IPS DF 19.7 (cell line): ENCODE measurements at places on chromosomes 6 and 20.

GRCh38 chr6:134173936-134174671, 121.7 kb upstream of the SLC2A12 start:
- DNase-seq = no peak

- no peak for DNase-seq
Measured at GRCh38 chr6:88006557-88006956, 41.1 kb upstream of the SPACA1 start.

DNA sequence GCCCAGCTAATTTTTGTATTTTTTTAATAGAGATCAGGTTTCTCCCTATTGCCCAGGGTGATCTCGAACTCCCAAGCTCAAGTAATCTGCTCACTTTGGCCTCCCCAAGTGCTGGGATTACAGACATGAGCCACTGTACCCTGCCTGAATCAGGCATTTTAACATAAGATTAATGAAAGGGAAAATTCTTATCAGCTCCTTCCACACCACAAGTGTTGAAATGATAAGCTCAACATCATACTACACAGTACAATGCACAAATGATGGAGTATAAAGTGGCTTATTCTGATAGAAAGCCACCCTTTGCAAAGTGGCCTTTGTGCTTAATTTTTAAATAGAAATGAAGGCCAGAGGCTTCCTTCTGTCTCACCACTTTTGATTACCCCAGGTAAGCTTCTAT, 71.3 kb upstream of the MCHR2 start:
- no peak for DNase-seq

DNA sequence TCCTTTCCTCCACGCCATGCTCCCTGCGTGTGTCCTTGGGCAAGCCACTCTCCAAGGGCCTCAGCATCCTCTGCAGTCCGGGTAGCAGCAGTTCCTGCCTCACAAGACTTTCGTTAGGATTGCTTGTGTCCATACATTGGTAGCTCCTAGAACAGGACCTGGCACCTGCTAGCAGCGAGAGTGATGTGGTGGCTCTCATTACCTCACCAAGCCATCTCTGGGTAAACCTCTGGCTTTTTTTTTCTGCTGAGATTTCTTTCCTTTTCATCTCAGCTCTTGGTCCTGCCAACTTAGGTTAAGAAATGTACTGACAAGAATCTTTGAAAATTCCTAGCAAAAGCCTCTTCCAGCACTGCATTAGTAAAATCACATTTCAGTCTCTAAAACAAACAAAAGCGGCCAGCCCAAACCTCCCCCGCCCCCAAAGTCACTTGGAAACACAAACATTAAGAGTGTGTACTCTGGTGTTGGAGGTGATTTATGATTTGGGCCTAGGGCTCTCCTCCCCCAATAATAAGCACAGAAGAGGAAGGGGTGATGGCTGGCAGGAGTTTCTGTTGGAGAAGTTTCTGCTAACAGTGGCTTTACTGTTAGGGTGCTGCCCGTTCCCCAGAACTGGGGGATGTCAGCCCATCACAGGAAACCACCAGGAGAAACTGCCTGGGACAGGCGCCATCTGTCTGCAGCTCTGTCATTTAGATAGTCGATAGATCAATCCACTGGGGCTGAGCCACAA, 199.2 kb downstream of the CD83 start:
- no peak for DNase-seq

- no peak for DNase-seq
Measured at GRCh38 chr6:6659600-6660327, 71.2 kb downstream of the LY86 start.

DNA sequence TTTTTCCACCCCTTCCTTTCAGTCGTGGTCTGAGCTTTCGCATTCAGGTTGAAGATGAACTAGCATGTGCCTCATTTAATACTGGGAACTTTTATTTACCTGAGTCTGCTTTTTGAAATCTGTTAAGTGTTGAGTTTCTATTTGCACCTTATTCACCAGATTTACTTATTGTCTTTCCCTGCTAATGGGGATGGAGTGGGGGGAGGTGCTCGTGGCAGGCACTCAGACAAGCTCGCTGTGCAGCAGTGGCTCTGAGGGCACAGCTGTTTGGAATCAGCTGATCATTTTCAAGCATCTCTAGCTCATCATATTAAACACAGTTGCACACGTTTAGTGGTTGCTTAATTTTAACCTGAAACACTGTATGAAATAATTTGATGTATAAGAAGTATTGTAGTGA, 35.6 kb downstream of the UTRN start:
- DNase-seq = no peak

- no peak for DNase-seq
Measured at GRCh38 chr6:17621003-17621402, 20.9 kb downstream of the FAM8A1 start.

GRCh38 chr20:18662279-18663040, 74.6 kb downstream of the DTD1 start:
- no peak for DNase-seq

- no peak for DNase-seq
Measured at GRCh38 chr20:11234608-11235007, 560.8 kb upstream of the JAG1 start.

DNA sequence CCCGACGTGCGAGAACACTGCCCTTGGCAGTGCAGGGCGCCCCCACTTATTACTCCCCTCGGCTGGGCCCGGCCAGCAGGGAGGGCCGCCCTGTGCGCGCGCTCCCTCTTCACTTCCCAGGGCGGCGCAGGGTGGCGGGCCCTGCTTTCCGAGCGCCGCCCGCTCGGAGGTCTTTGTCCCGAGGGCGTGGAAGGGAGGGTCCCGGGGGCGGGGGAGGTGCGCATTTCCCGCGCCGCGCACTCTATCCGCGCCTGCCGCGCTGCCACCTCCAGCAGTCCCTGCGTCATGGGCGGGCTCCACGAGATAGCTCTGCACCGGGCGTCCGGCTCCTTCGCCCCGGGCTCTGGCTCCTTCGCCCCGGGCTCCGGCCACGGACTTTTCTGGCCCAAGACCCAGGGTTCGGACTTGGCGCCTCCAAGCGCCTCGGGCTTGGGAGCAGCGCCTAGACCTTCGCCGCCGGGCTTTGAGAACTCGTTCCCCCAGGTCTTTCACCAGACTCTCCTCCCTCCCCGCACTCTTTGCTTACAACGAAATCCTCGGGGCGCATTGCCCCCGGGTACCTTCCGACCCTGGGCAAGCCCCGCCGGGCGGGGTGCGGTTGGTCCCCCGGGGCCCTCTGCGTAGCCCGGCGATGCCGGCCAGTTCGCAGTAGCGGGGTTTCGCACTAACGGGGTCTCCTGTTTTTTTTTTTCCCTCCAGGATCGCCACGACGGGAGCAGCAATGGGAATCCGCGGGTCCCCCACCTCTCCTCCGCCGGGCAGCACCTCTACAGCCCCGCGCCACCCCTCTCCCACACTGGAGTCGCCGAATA, 1.6 kb downstream of the TFAP2C start:
- no peak for DNase-seq

- no peak for DNase-seq
Measured at GRCh38 chr20:25632940-25633790, 9.4 kb upstream of the NANP start.

DNA sequence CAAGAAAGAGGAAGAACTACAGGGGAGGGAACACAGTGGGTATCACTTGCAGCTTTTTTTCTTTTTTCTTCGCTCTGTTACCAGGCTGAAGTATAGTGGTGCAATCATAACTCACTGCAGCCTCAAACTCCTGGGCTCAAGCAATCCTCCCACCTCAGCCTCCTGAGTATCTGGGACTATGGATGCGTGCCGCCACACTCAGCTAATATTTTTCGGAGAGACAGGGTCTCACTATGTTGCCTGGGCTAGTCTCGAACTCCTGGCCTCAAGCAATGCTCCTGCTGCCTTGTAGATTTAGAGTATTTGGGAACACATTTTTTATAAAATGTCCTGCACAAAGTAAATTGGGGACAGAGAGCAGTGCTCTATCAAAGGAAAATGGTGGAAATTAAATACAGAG, 28.3 kb downstream of the PARD6B start:
- DNase-seq = no peak

GRCh38 chr6:32975886-32976285, 7.5 kb downstream of the BRD2 start:
- DNase-seq = no peak

GRCh38 chr6:121590916-121591315, 155.5 kb downstream of the GJA1 start:
- DNase-seq = no peak

DNA sequence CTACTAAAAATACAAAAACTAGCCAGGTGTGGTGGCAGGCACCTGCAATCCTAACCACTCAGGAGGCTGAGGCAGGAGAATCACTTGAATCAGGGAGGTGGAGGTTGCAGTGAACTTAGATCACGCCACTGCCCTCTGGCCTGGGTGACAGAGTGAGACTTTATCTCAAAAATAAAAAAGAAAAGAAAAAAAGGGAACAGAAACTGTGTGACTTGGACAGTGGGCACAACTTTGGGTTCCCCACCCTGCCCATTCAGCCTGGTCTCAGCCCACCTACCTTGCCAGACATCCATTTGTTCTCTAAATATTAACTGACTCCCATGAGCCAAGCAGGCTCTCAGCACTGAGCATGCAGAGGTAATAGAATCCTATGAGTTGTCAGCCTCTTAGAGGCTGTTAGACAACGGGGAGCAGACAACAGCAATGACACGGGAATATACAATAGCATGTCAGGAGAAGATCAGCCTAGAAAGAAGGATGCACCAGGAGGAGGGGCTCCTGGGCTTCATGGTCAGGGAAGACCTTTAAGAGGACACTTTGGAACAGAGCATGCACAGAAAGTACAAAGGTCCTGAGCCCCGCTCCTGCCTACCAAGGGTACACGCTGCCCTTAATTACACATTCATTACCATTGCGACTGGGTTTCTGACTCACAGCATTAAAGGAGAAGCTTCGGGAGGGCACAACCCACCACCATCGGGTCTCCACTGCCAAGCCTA, 20.0 kb downstream of the FAM209B start:
- DNase-seq = no peak

DNA sequence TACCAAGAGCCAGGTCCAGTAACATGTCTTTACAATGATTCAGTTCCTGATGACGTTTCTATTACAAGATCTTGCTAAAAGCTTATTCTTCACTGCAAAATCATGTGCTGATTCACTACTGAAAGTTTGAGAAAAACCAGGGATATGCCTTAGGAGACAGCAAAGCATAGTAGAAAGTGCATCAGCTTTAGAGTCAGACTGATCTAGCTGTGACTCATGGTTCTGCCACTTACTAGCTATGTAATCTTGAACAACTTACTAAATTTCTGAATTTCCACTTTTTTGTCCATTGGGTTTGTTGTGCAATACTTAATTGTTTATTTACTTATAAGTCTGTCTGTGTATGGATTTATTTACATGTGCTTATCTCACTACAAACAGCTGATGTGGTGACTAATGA, 198.5 kb upstream of the RSPO3 start:
- no peak for DNase-seq

DNA sequence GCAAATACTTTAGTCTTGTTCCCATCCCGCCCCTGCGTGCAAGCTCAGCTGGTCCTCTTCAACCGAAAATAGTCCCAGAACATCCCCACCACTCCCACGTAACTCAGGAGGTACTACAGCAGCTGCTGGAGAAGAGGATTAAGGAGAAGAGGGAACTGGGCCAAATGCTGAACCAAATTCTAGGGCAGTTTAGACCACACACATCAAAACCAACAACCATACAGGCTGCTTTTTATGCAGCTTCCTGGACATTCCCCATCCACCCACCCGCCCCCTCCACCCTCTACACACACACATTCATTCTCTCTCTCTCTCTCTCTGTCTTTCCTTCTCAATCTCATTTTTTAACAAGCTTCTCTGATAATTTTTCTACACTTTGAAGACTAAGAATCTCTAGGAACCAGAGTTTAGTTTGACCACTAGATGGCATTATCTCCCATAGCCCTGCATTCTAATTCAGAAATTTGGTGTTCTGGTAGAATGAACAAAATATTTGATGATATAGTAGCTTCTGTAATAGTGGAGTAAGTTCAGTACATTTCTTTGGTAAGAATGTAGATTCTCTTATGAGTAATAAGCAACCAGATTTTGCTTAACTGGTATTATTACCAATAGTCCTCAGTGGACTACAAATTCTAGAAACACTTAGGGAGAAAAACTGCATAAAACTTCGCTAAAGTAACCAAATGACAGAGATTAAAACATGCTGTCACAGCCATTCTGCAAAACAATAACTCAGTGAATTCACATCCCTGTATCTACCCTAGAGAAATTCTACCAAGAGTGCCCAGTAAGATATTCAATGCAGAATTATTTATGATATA, 52.1 kb upstream of the BEND6 start:
- no peak for DNase-seq

DNA sequence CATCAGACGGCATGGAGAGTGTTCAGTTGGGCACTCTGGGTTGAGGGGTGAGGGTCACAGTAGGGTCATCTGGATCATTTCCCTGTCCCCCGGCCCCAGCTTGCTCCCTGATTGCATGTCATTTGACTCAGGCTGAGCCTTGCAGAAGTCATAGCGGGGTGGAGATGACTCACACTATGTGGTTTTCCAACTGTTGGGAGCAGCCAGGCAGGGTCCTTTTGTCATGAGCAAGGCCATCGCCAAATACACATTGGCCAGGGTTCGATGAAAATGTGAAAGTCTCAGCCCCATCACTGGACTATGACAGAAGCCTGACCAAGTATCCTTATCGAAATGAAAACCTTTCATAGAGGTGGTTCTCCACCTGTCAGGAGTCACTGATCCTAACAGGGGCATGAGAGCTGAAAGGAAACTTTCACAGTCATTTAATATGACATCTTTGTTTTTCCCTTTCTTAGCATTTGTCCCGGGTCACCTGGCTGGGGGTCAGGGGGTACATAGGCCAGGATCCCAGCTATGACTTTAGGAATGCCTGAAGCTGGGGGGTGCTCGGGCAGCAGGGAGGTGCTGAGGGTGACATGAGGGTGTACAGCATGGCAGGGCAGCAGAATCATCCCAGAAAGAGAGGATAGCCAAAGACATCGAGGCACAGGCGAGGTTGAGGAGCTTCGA, 70.2 kb upstream of the CD93 start:
- no peak for DNase-seq

DNA sequence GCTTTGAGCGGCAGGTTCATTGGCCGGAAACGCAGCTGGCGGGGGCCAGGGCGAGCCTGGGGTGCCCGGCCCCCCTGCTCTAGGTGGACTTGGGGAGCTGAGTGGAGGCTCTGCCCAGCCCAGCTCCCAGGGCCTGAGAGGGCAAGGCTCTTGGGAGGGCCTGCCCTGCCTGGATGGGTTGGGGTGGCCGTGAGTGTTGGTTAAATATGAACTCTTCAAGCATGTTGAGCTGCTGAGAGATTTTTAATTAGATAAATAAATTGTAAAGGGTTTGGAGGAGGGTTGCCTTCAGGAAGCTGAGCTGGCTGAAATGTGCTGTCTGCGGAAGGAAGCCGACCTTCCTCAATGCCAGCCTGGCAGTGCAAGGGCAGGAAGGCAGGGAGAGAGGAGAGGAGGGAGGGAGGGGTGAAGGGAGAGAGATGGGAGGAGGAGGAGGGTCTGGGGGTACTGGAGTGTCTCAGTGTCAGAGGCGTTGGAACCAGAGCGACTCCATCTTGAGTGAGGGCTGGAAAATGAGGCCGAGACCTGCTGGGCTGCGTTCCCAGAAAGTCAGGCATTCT, 39.4 kb upstream of the PMEPA1 start:
- no peak for DNase-seq

- no peak for DNase-seq
Measured at GRCh38 chr6:2110504-2110903, 134.9 kb downstream of the GMDS start.
